HFF-Myc (cell line): ENCODE measurements at places on chromosomes 7 and 10.

- DNase-seq, result no peak
Measured at GRCh38 chr7:156725936-156726335, 85.4 kb downstream of the RNF32 start.

GRCh38 chr10:67506757-67507091 is 189.3 kb downstream of the CTNNA3 start:
- no peak for DNase-seq

DNA sequence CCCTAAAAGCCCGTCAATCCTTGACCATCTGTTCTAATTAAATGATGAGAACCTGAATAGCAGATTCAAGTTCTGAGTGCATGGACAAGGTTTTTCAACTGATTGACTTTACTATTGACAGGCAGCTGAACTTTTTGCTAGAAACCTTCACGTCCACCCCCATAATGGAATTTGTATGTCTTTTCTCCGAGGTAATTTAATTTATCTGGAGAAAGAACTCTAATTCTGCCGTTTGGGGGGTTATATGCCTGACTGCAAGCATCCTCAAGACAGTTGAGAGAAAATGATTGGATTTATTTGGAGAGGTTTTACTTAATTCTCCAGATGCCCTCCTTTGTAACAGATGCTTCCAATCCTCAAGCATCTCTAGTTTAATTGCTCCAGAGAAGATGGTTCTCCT is 1053.4 kb upstream of the AUTS2 start:
- no peak for DNase-seq

DNA sequence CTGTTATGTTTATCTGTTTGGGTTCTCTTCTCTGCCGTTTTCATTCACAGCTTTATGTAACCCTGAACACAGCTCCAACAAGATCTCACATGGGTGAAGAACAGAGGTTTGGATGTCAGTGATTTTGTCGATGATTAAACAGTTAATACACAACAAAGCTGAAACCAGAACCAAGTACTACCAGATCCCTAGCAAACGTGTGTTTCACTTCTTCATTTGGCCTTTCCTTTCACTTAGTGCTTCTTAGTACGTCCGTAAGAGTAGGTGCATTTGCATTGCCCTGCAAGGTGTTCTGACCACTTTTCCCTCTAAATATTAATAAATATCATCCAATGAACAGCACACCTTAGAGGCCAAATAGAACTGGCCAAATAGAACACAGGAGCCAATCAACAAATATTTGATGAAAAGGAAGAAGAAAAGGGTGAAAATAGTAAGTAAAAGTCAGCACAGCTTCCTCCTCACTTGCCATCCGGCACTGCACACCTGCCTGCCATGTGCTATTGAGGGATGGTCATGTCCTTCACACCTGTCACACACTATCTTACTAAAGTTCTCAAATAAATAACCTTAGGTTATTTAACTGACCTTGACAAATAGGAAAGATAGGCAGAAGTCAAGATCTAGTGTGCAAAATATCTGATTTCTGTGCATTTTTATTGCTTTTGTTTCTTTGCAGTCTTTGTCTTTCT is 252.6 kb upstream of the ANKRD30A start:
- DNase-seq, result no peak

- DNase-seq, result no peak
Measured at GRCh38 chr10:42640610-42641229, 2.4 kb upstream of the ZNF33B start.

- DNase-seq, result no peak
Measured at GRCh38 chr7:136023134-136023869, 46.1 kb upstream of the MTPN start.
